ENCODE measurements at places on chromosomes 12 and 14.

DNA sequence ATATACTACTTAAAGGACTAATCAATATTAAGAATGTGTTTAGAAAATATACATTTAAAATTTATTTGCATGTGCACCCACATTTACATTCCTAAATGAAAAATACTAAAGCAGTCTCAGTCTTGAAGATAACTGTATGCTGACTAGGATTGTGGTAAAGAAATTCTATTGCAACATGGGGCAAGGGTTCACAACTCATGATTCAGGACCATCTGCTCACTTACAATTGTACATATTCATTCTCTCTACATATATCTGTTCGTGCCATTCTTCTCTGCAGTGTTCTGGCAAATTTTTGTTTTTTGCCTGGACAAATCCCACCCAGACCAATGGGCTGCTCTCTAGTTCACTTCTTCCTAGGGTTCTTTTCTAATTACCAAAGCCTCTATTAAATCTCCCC lies 417.2 kb upstream of the NOVA1 start:
- no peak for DNase-seq

GRCh38 chr12:79164890-79165289 lies 300.3 kb downstream of the SYT1 start:
- DNase-seq, result no peak

GRCh38 chr14:91754819-91755218 lies 22.9 kb upstream of the CATSPERB start:
- no peak for DNase-seq

- no peak for DNase-seq
These were observed 24.5 kb downstream of the FIGNL2 start for GRCh38 chr12:51823875-51824565.

DNA sequence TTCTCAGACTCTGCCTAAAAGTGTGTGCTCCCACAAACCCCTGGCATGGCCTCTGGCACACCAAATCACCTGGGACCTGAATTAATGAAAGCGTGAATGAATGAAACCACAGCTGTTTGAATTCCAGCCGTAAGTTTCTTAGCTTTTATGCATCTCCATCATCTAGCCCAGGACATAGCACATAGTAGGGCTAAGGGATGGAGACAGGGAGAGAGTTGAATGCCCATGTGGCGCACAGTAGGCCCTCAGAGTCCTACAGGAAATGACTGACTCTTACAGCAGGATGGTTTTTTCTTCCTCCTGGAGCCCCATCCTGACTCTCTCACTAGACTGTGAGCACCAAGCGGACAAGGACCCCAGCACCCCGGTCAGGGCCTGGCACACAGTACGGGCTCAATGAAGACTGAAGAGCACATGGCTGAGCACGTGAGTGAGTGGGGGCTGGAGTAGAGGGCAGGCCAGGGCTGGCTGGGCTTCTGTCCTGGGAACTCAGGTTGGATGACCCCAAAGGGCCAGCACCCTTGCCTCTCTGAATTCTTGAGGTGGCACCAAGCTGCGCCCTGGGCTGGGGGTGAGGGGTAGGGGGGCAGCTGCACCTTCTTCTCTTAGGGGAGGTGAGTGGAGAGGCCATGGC lies 351.3 kb downstream of the MED13L start:
- no peak for DNase-seq

DNA sequence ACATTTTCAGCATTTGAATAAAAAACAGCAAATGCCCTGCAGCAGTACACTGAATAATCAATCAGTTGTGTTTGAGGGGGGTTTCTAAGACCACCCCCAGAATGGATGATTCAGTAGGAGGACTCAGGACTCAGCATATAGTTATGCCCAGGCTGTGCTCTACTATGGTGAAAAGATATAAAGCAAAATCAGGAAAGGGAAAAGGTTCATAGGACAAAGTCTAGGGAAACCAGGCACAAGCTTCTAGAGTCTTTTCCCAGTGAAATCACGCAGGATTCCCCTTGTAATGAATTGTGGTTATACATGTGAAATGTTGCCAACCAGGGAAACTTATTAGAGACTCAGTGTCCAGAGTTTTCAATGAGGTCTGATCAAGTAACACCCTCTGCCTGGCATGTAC lies 25.0 kb upstream of the SLC17A8 start:
- DNase-seq, result no peak

GRCh38 chr14:73262427-73263183 lies 25.3 kb downstream of the PAPLN start:
- no peak for DNase-seq

GRCh38 chr14:99707921-99708320 lies 23.8 kb downstream of the CYP46A1 start:
- DNase-seq, result no peak

DNA sequence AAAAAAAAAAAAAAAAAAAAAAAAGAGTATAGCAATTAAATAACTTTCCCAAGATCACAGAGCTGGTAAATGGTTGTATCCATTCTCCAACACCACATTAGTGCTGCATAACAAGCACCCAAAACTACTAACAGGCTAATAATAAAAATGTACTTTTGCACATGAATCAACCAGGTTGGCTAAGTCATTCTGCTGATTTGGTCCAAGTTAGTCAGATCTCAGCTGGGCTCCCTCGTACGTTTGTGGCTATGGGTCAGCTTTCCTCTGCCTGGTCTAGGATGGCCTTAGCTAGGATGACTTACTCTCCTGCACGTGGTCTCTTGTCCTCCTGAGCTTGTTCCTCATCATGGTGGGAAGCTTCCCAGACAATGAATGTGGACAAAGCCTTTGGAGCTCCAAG lies 7.9 kb upstream of the PLEKHG6 start:
- DNase-seq, result no peak

DNA sequence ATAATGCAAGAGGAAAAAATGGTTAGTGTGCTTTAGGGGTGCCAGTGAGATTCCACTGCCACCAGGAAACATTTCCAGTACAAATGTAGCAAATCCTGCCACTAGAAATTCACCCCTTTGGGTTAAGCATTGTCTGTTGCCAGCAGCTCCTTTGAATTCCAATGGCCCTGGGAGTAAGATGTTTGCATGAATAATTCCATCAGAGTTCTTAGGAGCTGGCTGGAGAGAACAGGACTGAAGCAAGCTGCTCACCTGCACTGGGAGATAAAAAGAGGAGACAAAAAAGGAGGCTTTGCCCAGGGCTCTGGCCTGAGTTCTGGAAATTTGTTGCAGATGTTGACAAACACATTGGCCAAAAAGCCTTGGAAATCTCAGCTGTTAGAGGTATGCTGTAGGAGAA lies 57.6 kb downstream of the HSPB8 start:
- DNase-seq, result no peak

DNA sequence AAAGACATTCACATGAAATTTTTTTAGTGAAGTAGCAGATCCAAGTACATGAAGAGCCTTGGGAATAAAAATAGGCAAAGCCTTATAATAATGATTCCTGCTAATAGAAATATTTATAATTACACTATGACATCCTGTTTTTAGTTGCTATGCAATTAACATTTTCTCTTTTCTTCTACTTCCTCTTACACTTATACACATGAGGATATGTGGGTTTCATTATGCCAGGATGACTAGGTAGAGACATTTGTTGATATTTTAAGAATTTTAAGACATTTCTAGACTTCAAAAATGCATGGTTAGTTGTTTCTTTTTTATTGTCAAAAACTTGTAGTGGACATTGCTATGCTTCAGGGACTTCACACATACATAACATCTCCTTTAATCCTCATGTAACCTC lies 326.8 kb downstream of the SYT1 start:
- DNase-seq, result no peak

GRCh38 chr14:68668028-68668427 lies 124.8 kb downstream of the ZFP36L1 start:
- DNase-seq, result no peak

GRCh38 chr14:102915292-102916110 lies 7.0 kb upstream of the AMN start:
- DNase-seq, result no peak

DNA sequence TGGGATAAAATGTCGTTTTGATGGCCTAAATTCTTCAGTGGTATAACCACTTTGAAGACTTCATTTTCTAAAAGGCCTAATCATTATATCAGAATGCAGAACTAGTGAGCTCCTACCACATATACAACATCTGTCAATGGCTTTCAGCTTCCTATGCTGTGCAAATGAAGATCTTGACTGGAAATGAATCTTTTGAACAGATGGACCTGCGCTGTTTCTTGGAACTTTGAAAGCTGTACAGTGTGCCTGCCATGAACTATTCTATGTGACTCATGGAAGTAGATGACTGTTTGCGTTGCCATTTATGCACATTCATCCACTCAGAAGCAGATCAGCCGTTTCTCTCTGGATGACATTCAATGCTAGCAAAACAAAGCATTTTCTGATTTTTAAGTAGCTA lies 542.2 kb upstream of the USP15 start:
- DNase-seq, result no peak

- DNase-seq, result no peak
These were observed 170.7 kb downstream of the ESRRB start for GRCh38 chr14:76546426-76547221.

DNA sequence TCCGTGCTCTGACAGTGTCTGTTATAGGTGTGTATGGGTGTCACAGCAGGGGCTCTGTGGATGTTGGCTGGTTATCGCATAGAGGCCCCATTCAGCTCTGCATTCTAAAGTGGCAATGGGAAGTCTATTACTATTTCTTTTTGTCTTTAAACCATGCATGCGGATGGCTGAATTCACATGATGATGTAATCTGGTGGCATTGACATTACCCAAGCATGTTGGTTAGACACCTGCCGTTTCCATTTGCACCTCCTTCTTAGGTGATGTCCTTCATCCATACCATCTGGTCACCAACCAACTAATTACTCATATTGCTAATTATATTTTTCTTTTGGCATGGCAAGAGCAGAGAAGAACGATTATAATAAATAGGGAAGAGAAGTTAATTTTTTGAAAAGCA lies 270.8 kb upstream of the RGS6 start:
- DNase-seq, result no peak

DNA sequence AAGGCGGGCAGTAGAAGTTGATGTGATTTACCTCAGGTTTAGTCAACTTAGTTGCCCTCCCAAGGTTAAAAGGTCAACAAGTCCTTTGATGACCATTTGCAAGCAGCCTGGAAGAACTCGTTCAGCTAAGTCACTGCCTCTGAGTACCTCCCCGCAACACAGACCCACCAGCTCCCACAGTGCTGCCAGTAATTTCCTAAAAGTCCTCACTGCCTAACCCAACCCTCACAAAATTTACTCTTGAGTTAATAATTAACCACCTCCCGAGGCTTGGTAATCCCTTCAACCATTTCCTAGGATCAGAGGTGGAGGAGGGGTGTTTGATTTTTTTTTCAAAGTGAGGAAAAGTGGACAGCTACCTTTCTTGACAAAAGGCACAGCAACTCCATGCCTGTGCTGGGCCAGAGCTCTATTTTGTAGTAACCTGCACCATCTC lies 55.8 kb downstream of the MAP3K9 start:
- no peak for DNase-seq

GRCh38 chr12:96020314-96021003 lies 14.9 kb downstream of the LTA4H start:
- no peak for DNase-seq

DNA sequence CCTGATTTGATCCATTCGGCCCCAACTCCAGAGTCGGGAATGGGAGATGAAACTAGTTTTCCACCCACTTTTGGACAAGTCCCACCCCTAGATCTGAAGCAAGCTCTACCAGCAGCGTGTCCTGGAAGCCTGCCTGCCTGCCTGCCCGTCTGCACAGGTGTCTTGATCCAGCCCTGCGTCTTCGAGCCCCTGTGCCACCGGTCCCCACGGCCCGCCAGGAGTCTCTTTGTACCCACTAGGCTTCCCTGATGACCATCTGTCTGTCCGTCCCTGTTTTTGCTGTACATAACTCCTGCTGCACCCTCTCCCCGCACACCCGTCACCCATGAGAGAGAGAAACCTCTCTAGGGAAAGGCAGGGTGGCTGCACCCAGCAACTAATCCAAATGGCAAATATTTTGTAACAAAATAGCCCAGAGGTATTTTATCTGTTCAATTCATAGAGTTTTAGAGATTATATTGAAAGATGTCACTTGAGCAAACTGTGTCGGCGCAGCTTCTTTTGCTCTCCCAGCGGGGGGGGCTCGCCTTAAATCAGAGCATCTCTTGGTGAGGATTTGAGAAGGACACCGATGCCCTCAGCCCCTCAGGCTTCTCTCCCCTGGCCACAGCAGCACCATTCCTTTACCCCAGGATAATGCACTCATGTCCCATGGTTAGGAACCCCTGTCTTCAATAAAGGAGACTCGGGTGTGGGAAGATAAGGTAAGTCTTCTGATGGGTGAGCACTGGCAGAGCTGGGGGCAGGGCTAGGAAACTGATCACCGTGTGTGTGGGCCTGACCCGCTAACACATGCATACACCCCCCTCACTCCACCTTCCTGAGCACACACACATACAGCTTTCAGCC lies 35.8 kb downstream of the SLC6A12 start:
- DNase-seq, result no peak

GRCh38 chr14:90603336-90603735 lies 206.5 kb downstream of the CALM1 start:
- DNase-seq, result no peak

DNA sequence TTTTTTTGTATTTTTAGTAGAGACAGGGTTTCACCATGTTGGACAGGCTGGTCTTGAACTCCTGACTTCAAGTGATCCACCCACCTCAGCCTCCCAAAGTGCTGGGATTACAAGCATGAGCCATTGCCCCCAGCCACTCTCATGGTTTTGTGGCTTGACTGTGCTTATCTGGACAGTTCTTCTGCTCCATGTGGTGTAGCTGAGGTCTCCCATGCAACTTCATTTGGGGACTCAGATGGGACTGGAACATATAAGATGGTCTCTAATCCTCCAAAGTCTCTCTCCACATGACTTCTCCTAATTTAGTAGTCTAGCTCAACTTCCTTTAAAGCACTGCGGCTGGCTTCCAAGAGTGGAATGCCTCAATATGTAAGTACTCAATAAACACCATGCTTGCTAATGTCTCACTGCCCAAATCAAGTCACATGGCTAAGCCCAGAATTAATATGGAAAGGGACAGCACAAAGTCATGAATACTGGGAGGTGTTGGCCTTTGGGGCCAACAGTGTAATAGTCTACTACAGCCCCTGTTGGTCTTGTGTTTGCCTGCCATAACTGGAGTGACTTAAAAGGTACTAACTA lies 7.4 kb downstream of the INHBC start:
- no peak for DNase-seq

DNA sequence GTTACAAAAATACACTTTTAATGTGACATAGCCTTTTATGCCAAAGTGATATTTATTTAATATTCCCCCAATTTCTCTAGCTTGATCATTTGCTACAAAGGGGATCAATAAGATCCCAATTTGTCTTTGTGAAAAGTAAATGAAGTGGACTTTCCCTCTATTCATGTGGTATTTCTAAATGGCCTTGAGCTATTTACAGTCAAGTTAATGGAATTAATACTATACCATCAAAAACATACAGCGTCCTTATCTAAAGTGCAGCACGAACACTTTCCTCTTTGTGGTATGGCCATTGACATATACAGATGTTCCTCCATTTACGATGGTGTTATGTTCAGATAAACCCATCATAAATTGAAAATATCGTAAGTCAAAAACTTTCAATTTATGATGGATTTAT lies 23.2 kb downstream of the CFL2 start:
- DNase-seq, result no peak

DNA sequence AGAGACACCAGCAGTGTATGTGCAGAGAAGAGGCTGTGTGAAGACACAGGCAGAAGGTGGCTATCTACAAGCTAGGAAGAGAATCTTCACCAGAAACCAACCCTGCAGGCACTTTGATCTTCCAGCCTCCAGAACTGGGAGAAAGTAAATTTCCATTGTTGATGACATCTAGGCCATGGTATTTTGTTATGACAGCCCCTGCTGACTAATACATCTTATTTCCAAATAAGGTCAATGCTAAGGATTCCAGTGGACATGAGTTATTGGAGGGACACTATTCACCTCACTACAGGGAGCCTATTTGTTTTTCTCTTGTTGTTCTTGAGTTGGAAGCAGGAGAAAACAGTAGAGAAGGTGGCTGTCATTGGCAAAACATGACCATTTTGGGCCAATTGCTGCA lies 88.5 kb upstream of the RIN3 start:
- DNase-seq, result no peak

Measured in stimulated activated CD8-positive, alpha-beta memory T cell treated with anti-CD3 and anti-CD28 coated beads, Interleukin-4, amount 100 ng/mL, for 24 hours (primary cell).